CD4-positive, alpha-beta T cell treated with Interleukin-2 at 100 ng/mL for 4 hours (primary cell): ENCODE measurements at places on chromosomes 5 and 9.
A peak's percentile ranks its signal among the peaks of the same experiment; 100 is the strongest.

DNA sequence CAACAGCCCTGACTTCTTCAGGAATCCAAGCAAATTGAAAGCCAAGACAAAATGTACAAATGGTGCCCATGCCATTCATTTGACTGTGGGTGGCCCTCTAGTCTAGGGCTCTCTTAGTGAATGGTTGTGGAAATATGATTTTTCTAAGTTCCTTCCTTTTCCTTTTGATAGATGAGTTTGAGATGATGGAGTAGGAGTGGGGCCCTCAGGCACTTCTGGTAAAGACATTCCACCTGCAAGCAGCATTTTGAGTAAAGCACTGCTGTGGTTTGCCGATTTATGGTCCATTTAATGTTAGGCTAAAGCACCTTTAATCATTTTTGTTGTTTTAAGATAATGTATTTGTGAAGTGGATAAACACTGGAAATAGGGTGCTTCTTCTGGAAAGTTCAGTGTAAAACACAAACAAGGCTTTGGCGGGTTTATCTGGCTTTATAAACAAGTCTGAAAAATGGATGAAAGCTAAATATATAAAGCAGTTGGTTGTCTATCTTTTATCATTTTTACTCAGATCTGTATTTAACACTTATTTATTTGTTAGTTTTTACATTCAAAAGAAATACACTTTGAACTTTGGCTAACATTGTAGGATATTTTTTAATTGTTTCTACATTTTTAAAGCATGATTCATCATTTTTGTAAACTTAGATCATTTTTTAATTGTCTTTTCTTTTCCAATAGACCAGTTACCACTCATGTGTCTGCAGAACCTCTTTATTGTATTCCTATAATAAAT lies 213.5 kb downstream of the PJA2 start:
- no peak for DNase-seq

GRCh38 chr5:56565283-56565615 lies 250.1 kb upstream of the MAP3K1 start:
- no peak for DNase-seq

DNA sequence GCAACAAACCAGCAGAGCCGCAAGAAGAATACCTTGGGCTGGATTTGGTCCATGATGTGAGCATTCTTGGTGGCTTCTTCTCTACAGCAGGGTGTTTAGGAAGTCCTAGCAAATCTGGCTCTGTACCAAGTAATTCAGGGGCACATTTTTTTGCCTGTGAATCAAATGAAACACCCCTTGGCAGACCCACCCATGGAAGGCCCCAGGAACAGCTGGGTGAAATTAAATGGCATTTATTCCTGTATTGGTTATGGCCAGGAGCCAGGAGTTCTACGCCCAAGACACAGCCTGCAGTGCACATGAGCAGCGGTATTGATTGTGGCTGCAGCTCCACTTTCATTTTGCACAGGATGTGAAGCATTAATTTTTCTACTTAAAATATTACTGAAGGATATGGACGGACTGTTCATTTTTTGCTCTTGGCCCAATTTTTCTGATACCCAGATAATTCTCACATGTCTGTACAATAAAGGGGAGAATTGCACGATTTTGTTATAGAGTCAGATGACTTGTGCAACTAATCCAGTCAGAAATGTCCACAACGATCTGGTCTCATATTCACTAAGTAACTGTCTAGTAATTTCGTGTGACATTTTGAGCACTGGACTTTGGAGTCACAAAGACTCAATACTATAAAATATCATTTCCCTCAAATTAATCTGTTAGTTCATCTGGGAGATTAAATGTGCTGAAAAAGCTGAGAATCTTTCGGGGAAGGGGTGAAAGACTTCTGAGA lies 120.7 kb upstream of the APC start:
- no peak for DNase-seq

DNA sequence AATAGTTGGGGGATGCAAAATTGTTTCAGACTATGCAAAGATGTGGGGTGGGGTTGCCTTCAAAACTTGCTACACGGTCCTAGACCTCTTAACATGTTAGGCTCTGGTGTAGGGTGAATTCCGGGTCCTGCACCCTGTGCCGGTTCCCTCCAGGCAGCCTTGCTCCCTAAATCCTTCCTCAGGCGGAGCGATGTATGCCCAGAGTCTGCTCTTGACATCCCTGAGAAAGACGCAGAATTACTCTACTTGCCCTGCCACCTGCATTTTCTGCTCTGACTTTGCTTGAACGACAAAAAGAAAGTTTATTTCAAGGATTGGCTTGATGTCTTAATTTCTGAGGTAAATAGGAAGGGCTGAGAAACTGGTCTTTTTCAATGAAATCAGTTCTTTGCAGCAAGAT lies 691 bp downstream of the THBS4 start:
- no peak for DNase-seq

GRCh38 chr5:92890841-92891244 lies 690.2 kb downstream of the NR2F1-AS1 start:
- DNase-seq = no peak

- DNase-seq = peak; percentile 52
Measured at GRCh38 chr5:39080597-39081204, 6.5 kb upstream of the RICTOR start.

GRCh38 chr5:177599731-177600507 lies at the start of gene B4GALT7:
Gene B4GALT7 (plus strand): TSS chr5:177600132. CDS start chr5:177600211, 79 bp downstream.
- DNase-seq = peak; percentile 78

DNA sequence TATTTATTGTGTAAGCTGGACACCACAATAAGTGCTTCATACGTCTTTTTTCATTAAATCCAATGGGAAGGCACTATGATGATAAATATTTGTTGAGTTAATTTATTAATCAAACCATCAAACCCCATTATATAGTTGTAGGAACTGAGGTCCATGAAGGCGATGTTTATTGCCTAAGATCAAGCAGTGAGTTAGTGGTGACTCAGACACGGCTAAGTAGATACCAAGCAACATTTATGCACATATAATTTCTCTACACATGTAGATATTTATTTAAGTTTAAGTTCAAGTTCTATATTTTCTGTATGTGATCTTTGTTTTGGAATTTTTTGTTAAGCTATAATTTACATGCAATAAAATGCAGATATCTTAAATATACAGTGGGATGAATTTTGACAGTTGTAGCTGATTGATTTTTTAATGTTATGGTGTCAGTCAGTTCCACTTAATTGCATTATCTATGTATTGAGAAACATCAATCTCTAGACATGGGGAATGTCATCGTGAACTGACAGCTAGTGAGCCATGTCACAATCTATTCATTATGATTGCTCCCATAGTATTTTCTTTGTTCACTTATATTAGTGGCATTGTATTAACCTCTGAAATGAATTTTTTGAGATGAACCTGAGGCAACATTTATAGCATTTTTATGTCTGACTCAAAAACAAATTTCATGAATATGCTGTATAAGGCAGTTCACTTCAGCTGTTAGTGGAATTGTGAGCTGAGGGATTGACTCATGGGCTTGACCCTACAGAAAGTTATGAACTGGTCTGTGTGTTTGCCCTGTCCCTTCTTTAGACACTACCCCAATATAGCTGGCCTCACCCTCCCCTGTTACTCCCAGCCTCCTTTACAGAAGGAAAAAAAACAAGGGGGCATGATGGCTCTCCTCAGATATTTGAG lies 11.9 kb upstream of the GARNL3 start:
- no peak for DNase-seq

DNA sequence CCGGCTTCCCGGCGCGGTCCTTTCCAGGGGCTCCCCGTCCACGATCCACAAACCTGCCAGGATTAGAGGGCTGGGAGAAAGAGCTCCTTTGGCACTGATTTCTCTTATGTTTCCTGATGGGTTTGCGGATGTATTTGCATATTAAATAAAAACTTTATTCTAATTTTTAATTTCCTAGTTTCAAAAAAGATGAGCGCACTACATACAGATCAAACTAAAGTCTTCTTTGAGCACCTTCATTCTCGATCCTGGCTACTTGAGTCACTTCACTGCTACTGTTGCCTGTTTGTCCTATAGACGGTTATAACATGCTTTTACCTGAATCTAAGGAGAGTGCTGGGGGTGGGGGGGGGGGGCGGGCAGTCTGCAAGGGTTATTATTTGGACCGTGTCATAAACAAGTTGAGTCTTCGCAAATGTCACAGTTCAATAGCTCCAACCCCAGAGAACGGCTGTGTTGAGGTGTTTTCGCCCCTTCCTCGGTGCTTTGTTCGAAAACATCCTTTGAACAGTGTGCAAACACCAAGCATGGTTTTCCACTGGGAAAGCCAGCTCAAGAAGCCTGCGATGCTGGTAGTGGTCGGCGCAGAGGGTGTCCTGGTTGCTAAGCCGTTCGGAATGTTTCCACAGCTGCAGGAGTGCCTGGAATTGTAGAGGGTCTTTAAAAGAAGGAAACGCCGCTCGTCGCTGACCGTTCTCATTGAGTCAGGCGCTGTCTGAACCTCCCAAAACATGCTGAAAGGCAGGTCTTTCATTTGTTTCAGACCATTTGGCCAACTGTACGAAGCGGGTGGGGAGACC lies 1.1 kb upstream of the STK10 start:
- no peak for DNase-seq

DNA sequence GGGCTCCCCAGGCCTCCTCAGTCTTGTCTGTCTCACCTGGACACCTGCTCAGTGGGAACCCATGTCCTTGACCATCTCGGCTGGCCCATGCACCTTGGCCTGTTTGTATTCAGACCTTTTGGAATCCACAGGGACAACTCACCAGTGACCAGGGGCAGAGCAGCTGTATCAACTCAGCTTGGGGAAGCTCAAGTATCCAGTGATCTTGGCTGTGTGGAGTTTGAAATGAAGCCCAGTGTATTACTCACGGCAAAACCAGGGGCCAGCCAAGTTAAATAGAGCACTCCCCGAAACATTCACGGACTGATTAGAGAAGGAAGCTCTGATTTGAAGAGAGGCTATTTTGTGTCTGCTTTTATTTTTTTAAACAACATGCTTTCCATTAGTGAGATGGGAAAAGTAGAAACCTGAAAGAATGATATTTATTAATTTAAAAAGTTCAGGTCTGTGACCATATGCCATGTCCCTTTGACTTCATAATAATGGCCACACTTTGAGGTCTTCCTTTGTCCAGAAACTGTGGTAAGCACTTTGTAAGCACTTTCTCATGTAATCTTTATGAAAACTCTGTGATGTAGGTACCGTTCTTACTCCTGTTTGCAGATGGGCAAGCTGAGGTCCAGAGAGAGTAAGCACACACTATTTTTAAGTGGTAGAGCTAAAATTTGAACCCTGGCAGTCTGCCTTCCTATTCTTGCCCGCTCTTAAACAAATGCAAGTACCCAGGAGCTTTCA lies 656.5 kb downstream of the BNC2 start:
- no peak for DNase-seq
